SK-N-MC (cell line): ENCODE measurements at places on chromosomes 2 and 18.

GRCh38 chr2:163708265-163708664, 27.5 kb downstream of the FIGN start:
- DNase-seq = no peak

GRCh38 chr2:165582409-165582808, 112.9 kb downstream of the CSRNP3 start:
- DNase-seq = no peak

GRCh38 chr2:138296365-138296764, 205.2 kb upstream of the SPOPL start:
- no peak for DNase-seq

- no peak for DNase-seq
These were observed 93.3 kb upstream of the SPRED2 start for GRCh38 chr2:65525616-65526231.

GRCh38 chr2:21358976-21359375, 235.2 kb downstream of the TDRD15 start:
- DNase-seq = no peak

- DNase-seq = no peak
These were observed 1.5 kb downstream of the ATP6V1B1 start for GRCh38 chr2:70936979-70937811.

DNA sequence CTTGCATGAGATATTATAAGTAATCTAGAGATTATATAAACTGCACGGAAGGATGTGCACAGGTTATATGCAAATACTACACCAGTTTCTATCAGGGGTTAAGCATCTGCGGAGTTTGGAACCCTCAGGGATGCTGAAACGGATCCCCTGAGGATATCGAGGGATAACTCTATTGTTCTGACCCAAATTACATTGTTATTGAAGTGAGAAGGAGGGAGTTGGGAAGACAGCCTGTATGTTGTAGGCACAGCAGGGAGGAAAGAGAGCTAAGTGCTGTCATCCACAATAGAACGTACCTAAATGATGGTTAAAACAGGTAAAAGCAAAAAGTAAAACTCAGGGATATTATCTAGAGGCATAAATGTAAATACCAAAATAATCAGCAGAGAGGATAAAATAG, 44.6 kb upstream of the SMAD2 start:
- no peak for DNase-seq

DNA sequence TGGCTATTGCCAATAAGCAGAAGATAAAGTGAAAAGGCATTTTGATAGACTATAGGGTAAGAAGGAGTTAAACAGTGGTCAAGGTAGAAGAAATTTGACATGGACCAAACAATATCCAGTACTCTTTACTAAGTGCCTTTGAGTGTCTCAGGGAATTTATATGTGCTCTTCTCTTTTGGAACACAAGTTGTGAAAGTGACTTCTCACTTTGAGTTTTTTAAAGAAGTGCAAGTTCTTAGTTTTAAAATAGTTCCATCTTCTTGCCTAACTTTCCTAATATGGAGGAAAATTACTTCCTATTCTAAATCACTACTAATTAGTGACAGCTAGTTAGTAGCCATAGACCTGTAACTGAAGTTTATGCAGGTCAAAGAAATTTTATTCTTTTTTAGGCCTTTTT, 63.4 kb downstream of the AFTPH start:
- no peak for DNase-seq

DNA sequence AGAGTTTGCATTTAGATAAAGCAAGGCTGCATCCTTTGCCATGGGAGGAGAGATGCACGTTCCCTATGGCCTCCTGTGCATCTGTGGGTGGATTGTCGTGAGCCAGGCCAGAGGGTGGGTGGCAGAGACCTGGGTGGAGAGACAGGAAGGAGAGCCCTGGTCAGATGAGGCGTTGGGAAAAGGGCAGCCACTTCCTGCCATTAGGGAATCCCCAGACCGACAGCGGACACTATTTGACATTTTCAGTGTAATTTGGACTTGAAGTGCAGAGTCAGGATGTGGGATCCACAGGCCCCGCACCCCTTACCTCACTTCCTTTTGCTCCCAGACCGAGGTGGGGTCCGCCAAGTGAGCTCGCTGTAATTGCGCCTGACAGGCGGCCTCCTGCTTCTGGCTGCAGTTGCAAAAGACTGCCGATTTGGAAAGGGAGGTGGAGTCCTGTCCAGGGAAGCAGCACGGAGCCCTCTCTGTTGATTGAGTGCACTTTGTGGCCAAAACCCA, 150.0 kb downstream of the DYSF start:
- no peak for DNase-seq

GRCh38 chr2:231235217-231235616, 36.8 kb downstream of the ARMC9 start:
- no peak for DNase-seq

DNA sequence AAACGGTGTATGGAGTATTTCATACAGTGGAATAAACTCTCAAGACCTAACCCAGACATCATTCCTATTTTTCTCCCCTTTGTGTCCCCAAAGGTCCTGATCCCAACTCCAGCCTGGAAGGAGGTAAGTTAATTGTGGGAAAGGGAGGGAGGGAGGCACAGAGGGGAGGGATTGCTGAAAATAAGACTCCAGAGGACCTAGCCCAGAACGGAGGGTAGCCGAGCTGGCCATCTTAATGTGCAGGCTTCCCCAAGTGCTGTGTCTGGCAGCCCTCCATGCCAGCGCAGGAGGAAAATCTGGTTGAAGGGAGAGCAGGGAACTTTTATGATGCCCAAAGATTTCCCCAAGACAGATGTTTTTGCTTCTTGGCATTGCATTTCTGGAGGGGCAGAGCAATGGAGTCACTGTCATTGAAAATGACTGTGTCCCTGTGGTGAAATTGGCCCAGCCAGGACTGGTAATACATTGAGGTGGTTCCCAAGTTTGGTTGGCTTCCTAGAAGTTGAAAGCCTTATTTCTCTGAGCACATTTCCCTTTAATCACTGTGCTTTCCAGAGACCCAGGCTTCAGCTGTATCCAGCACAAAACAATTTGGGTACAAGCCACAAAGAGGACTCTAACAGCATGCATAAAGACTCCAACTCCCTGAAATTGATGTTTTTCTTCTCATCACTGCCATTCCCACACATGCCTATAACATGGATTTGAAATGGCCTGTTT, 202.7 kb downstream of the AGPS start:
- no peak for DNase-seq

DNA sequence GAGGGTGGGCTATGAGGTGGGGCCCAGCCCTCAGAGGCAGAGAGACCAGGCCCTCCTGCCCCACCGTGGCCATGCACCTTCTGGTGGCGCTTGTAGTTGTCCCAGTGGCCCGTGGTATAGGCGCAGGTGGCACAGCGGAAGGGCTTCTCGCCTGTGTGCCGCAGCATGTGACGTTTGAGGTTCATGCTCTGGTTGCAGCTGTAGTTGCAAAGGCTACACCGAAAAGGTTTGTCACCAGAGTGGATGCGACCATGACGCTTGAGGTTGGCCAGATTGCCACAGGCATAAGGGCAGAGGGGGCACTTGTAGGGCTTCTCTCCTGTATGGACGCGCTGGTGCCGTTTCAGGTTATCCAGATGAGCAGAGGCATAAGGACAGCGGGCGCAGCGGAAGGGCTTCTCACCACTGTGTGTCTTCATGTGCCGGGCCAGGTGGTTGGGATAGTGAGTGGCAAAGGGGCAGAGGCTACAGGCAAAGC, 2.9 kb downstream of the ZNF513 start:
- no peak for DNase-seq

DNA sequence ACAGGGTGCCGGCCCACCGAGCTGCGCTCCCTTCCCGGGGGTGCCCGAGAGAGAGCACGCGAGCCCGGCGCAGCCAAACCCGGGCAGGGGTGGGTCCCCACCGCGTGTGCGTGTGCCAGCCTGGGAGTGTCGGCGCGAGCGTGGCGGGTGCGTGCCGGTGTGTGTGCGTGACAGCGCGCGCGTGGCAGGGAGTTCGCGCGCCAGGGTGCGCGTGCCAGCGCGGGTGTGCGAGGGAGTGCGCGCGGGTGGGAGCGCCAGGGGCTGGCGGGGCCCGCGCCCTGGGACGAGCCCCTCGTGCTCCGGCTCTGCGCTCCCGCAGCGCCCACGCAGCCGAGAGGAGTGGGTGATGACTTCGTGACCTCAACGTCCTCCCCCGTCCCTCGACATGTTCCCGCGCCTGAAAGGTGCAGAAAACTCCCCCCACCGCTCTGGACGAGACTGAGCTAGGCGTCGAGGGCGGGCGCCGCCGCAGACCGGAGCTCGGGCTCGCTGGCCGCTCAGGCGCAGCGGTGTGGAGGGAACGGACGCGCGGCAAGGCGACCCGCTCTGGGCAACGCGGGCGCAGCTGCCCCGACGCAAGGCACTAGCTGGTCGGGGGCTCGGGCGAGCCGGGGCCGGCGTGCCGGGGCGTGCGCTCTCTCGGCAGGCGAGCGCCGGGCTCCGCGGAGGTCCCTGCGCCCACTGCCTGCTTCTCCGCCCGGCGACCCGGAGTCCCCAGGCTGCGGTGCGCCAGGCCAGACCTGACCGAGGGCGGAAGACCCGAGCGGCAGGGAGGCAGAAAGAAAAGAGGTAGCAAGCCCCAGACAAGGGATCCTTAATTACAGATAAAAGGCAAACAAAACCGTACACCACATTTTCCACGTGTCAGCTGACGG, 582.8 kb downstream of the ZEB2 start:
- DNase-seq = no peak

DNA sequence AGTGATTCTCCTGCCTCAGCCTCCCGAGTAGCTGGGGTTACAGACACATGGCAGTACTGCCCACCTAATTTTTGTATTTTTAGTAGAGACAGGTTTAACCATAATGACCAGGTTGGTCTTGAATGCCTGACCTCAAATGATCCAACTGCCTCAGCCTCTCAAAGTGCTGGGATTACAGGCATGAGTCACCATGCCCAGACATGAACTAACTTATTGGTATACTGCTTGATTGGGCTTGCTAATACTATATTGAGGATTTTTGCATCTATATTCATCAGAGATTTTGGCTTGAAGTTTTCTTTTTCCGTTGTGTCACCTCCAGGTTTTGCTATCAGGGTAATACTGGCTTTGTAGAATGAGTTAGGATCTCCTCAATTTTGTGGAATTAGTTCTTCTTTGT, 706.1 kb upstream of the HS6ST1 start:
- no peak for DNase-seq

DNA sequence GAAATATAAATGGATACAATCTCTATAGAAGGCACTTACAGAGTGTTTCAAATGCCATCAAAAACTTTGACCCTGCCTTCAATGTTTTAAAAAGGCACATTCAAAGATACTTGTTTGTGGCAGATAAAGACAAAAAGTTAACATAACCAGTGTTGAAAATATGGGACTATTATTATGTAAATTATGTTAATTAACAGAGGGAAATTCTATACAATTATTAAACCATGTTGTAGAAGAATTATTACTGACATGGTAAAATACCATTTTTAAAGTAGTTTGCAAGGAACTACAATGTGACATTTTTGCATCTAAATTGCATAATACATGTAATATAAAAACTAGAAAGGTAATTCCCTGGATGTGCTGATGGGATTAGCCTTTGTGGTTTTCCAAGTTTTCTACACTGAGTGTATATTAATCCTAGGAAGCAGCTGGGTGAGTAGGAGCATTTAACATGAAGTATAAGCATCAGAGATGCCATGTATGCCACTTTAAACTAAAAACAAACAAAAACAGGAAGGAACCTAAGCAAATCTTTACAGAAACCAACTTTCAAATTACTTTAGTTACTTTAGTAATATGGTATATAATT, 21.7 kb downstream of the MIB1 start:
- DNase-seq = no peak

DNA sequence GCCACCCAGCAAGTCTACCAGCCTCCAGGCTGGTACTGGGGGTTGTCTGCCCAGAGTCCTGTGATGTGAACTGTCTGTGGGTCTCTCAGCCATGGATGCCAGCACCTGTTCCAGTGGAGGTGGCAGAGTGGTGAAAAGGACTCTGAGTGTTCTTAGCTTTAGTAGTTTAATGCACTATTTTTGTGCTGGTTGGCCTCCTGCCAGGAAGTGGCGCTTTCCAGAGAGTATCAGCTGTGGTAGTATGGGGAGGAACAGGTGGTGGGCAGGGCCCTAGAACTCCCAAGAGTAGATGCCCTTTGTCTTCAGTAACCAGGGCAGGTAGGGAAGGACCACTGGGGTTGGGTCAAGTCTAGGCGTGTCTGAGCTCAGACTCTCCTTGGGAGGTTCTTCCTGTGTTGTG, 356.7 kb downstream of the STK39 start:
- no peak for DNase-seq

- DNase-seq = no peak
These were observed 19.0 kb upstream of the CXCR4 start for GRCh38 chr2:136136931-136137330.

DNA sequence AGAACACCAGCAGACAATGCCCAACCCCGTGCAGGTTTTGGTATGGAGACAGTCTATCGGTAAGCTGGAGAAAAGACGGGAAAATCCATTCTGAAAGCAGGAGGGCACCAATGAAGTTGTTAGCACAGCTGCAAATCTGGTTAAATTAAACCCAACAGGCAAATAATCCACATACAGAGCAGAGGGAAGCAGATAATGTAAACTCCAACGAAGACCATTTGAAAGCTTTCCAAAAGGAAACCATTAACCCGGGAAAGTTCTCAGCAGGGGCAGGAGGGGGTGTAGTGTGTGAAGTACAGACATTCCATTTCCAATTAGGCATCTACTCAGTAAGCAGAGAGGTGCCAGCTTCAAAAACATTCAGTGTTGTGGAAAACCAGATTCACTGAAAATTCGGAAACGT, 10.3 kb downstream of the EDAR start:
- DNase-seq = no peak

- DNase-seq = no peak
These were observed 275.1 kb downstream of the CDH20 start for GRCh38 chr18:61608316-61608715.

- no peak for DNase-seq
These were observed 157.3 kb upstream of the SALL3 start for GRCh38 chr18:78822171-78822948.

DNA sequence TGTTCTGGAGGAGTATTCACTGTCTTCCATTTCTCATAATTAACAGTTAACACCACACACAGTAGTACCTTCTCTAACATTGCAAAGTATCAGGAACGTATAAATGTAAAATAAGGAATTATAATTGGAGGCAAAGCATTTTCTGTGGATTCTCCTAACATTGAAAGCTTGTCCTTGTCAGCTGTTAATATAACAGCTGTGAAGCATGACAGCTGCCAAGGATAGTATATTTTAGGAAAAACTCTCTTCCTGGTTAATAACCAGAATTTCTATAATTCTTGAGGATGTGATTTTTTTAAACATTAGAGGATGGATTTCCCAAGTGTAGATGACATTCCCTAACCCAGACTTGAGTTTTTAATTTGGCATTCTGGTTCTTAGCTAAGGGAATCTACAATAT, 110.3 kb downstream of the EPC2 start:
- DNase-seq = no peak

GRCh38 chr2:233234264-233234663, 17.2 kb upstream of the ATG16L1 start:
- no peak for DNase-seq

- DNase-seq = no peak
These were observed 5.7 kb downstream of the PARD3B start for GRCh38 chr2:204550751-204551511.
